ENCODE measurements at places on chromosomes 3 and 15. TPM values are rescaled to one million over a fixed set of nuclear protein-coding genes. Genes with fewer than 3 reads are reported as not detected.

The BCHE gene
- 9.7 TPM for total RNA-seq

The CLDN11 gene
- 73.2 TPM for total RNA-seq

The ITIH1 gene
- not detected for total RNA-seq

The GATA2 gene
- total RNA-seq: 171 TPM

The MOBP gene
- total RNA-seq: 0.43 TPM

The HES1 gene
- 33.4 TPM for total RNA-seq

The PLCH1 gene
- 0.29 TPM for total RNA-seq

The C15orf40 gene
- 5.9 TPM for total RNA-seq

The EFCAB12 gene
- 0.41 TPM for total RNA-seq

The CPB1 gene
- total RNA-seq: not detected

The ARHGAP11A gene
- 25.0 TPM for total RNA-seq

The PLOD2 gene
- 83.2 TPM for total RNA-seq

The GRK7 gene
- total RNA-seq: not detected

The GOLGA8G gene
- total RNA-seq: not detected

The CP gene
- 7.4 TPM for total RNA-seq

The CELF6 gene
- total RNA-seq: 4.4 TPM

The GAP43 gene
- total RNA-seq: not detected

The MST1R gene
- total RNA-seq: 0.26 TPM

The PIF1 gene
- 5.5 TPM for total RNA-seq

The PRR20G gene
- total RNA-seq: not detected

The SAXO2 gene
- 10.2 TPM for total RNA-seq

The ACKR2 gene
- 3.1 TPM for total RNA-seq

The UROC1 gene
- total RNA-seq: not detected

The MRPS11 gene
- 4.4 TPM for total RNA-seq

The MED12L gene
- 0.88 TPM for total RNA-seq

The IQCF5 gene
- not detected for total RNA-seq

The NRROS gene
- 36.8 TPM for total RNA-seq

The RHCG gene
- total RNA-seq: 2.9 TPM

The ZBTB47 gene
- total RNA-seq: 34.3 TPM

The LPP gene
- 180 TPM for total RNA-seq

The PRSS50 gene
- total RNA-seq: 0.55 TPM

The ACKR4 gene
- total RNA-seq: 2.0 TPM

The CCDC39 gene
- total RNA-seq: not detected

The GABRR3 gene
- not detected for total RNA-seq

The GRAMD2A gene
- total RNA-seq: not detected

The FMN1 gene
- 9.3 TPM for total RNA-seq

The SLC24A1 gene
- 2.0 TPM for total RNA-seq

The CEP19 gene
- 5.9 TPM for total RNA-seq

The C3orf52 gene
- total RNA-seq: 0.51 TPM

The ZNF770 gene
- total RNA-seq: 18.4 TPM

The SNX22 gene
- not detected for total RNA-seq
